ENCODE measurements at places on chromosomes 1 and 21.

DNA sequence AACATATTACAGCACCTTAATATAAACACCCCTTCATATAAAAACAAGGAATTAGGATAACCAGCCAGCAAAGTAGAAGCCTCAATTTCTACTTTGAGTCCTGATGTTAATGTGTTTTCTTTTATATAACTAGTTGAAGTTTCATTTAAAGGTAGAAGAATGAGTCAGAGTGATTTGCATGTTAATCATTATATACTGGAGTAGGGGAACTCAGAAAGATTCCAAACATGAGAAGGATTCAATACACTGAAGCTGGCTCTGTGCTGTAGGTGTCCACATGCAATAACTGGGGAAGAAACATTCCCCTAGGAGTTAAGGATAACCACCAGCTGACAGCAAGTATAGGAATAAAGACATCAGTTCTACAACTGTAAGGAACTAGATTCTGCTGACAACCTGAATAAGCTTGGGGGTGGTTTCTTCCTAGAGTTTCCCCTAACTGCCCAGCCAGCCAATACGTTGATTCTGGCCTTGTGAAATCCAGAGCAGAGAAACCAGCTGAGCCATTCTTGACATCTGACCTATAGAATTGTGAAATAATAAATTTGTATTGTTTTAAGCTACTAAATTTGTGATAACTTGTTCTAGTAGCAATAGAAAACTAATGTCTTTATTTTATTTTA, 33.4 kb upstream of the RNPC3 start:
- no peak for DNase-seq

DNA sequence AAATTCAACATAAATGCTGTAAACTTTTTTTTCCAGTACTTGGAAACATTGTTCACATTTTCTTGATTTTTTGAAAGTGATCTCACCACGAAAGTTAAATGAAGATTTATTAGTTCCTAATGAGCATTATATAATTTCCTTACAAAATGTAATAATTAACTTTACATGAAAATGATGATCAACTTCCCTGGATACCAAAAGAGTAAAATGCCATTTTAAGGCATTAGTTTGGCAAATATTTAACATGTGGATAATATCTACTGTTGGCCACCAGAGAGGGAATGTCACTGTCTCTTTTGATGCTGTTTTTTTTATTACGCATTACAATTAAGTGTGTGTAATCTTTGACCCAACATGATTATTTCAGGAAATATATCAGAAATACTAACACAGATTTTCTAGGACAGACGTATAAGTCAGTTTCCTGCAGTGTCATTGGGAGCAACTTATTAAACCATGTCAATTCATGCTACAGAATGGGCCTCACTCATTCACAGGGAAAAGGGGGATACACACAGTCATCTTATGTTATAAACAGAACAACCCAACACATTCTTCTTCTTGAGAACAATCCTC, 903.9 kb upstream of the ADGRL2 start:
- no peak for DNase-seq

- peak; percentile 50 for DNase-seq
These were observed 195.2 kb downstream of the TOMM20 start for GRCh38 chr1:234933475-234933874.

GRCh38 chr1:226069811-226070489, 7.4 kb downstream of the H3-3A start:
- DNase-seq: no peak

GRCh38 chr1:58586271-58586670, 9.2 kb upstream of the TACSTD2 start:
- DNase-seq: no peak

GRCh38 chr1:26784886-26785285, 2.9 kb upstream of the PIGV start:
- DNase-seq: no peak

GRCh38 chr1:247385283-247385682, 30.7 kb upstream of the NLRP3 start:
- DNase-seq: no peak

DNA sequence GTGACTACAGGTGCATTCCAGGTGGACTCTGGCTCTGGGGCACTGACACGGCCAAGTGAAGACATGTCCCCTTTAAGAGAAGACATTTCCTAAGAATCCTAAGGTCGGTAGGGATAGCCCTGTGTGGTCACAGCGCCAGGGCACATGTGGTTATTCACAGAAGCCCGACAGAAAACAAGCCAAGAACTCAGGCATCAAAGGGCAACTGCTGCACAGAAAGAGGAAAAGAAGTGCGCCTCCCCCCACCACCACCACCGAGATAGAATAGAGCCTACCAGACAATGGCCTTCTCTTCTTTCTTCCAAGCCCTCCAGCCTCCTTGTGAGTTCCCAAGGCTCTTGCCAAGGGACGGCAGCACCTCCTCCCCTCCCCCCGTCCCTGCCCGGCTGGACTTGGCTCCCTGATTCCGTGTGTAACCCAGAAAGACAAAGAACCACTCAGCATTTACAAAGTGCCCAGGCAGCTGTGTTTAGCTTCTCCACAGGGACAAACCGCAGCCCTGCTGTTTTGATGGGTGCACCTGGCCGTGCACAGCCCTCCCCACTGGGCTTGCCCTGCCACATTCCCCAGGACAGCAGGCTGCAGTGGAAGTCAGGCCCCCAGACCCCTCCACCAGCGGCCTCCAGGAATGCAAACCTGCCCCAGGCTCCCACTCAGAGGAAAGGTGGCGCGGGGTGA, 30.2 kb downstream of the TMPRSS2 start:
- DNase-seq: peak; percentile 10

- no peak for DNase-seq
These were observed 105.3 kb downstream of the PGBD5 start for GRCh38 chr1:230320804-230321203.
